ENCODE measurements at places on chromosomes 5 and 9. TPM values are rescaled to one million over a fixed set of nuclear protein-coding genes. Genes with fewer than 3 reads are reported as not detected.

Gene EDIL3
- 4.1 TPM for total RNA-seq

Gene SLC34A3
- total RNA-seq = 0.33 TPM

Gene MCC
- 15.5 TPM for total RNA-seq

Gene SPATA31D3
- total RNA-seq = not detected

Gene CDKN2A
- total RNA-seq = 2.3 TPM

Gene ANKRD34B
- total RNA-seq = not detected

Gene PDLIM4
- 19.1 TPM for total RNA-seq

Gene BHMT
- 1.2 TPM for total RNA-seq

Gene SPATA31E1
- not detected for total RNA-seq
